GM23338 (cell line): ENCODE measurements at places on chromosomes 7 and 10. TPM values are rescaled to one million over a fixed set of nuclear protein-coding genes. Genes with fewer than 3 reads are reported as not detected.

GRM3 gene
- 0.40 and 0.79 TPM in 2 replicates for polyA plus RNA-seq

RADIL gene
- polyA plus RNA-seq: 4.3 and 4.8 TPM in 2 replicates

PRKCQ gene
- polyA plus RNA-seq: 10.8 and 12.6 TPM in 2 replicates

CPA2 gene
- polyA plus RNA-seq: not detected in 2 replicates

DPP6 gene
- polyA plus RNA-seq: not detected in 2 replicates

HOXA13 gene
- not detected in 2 replicates for polyA plus RNA-seq

BAIAP2L1 gene
- 23.8 and 24.1 TPM in 2 replicates for polyA plus RNA-seq

CCDC71L gene
- polyA plus RNA-seq: 8.4 and 9.8 TPM in 2 replicates

ARMC10 gene
- 41.4 and 43.4 TPM in 2 replicates for polyA plus RNA-seq

MYL7 gene
- polyA plus RNA-seq: 4.8 and 8.3 TPM in 2 replicates
